A549 treated with GW870086 at 1 μM for 4 hours (cell line): ENCODE measurements at places on chromosomes 1 and 21. TPM values are rescaled to one million over a fixed set of nuclear protein-coding genes. Genes with fewer than 3 reads are reported as not detected.

Gene EPHA8
- 0.03 to 0.09 TPM (median 0.09 TPM) in 3 of 5 replicates, not detected in the others for total RNA-seq

Gene WLS
- total RNA-seq = 15.3 to 20.9 TPM (median 17.0 TPM) in 5 replicates

Gene KIAA1614
- 0.55 to 1.5 TPM (median 0.68 TPM) in 5 replicates for total RNA-seq

Gene GPR153
- 1.5 to 2.3 TPM (median 2.0 TPM) in 5 replicates for total RNA-seq

Gene MYOM3
- total RNA-seq = 5.8 to 7.1 TPM (median 6.7 TPM) in 5 replicates

Gene CELA3B
- total RNA-seq = not detected in 5 replicates

Gene FMO4
- total RNA-seq = 0.33 to 1.1 TPM (median 0.54 TPM) in 5 replicates

Gene LRRC38
- 0.06 TPM in 1 of 5 replicates, not detected in the others for total RNA-seq

Gene ZBTB7B
- 34.1 to 46.4 TPM (median 45.7 TPM) in 5 replicates for total RNA-seq

Gene NBPF10
- 0.54 to 0.83 TPM (median 0.78 TPM) in 5 replicates for total RNA-seq

Gene TDRD5
- total RNA-seq = 0.05 to 0.11 TPM (median 0.08 TPM) in 3 of 5 replicates, not detected in the others

Gene C1orf21
- total RNA-seq = 8.2 to 11.0 TPM (median 10.3 TPM) in 5 replicates

Gene DMRTA2
- 0.06 to 0.21 TPM (median 0.16 TPM) in 5 replicates for total RNA-seq

Gene GSTM4
- 7.6 to 9.8 TPM (median 8.7 TPM) in 5 replicates for total RNA-seq

Gene RXFP4
- not detected in 5 replicates for total RNA-seq

Gene DDR2
- 0.38 to 0.59 TPM (median 0.46 TPM) in 5 replicates for total RNA-seq

Gene OPTC
- not detected in 5 replicates for total RNA-seq

Gene C4BPB
- 1.1 to 2.2 TPM (median 1.7 TPM) in 5 replicates for total RNA-seq

Gene ADAMTSL4
- total RNA-seq = 3.1 to 7.2 TPM (median 5.2 TPM) in 5 replicates

Gene PPFIA4
- 0.23 to 0.63 TPM (median 0.40 TPM) in 5 replicates for total RNA-seq

Gene LCA5L
- 0.89 to 1.6 TPM (median 1.3 TPM) in 5 replicates for total RNA-seq

Gene ARTN
- total RNA-seq = 0.09 to 0.32 TPM (median 0.18 TPM) in 5 replicates

Gene OR2L8
- total RNA-seq = not detected in 5 replicates

Gene C1orf53
- 3.6 to 8.5 TPM (median 5.8 TPM) in 5 replicates for total RNA-seq

Gene SPRR2E
- total RNA-seq = not detected in 5 replicates

Gene GJA8
- not detected in 5 replicates for total RNA-seq

Gene FAM177B
- total RNA-seq = not detected in 5 replicates

Gene LHX8
- 0.77 to 1.3 TPM (median 0.97 TPM) in 5 replicates for total RNA-seq

Gene FOXO6
- 0.49 to 0.82 TPM (median 0.65 TPM) in 5 replicates for total RNA-seq

Gene PTPN22
- not detected in 5 replicates for total RNA-seq

Gene HSF2BP
- 0.79 to 1.9 TPM (median 1.7 TPM) in 5 replicates for total RNA-seq

Gene VPS72
- 42.3 to 58.6 TPM (median 46.7 TPM) in 5 replicates for total RNA-seq

Gene BRWD1
- 6.2 to 11.7 TPM (median 9.8 TPM) in 5 replicates for total RNA-seq

Gene AGO4
- total RNA-seq = 2.5 to 6.4 TPM (median 3.3 TPM) in 5 replicates

Gene GAS5
- 287 to 387 TPM (median 302 TPM) in 5 replicates for total RNA-seq

Gene LRRC71
- 0.11 to 0.22 TPM (median 0.19 TPM) in 3 of 5 replicates, not detected in the others for total RNA-seq

Gene SAMD13
- total RNA-seq = 0.19 to 0.72 TPM (median 0.45 TPM) in 5 replicates

Gene OR2M7
- total RNA-seq = not detected in 5 replicates

Gene OR14K1
- total RNA-seq = not detected in 5 replicates

Gene CYP2J2
- 0.08 TPM in 1 of 5 replicates, not detected in the others for total RNA-seq

Gene RUNX1
- total RNA-seq = 5.4 to 9.1 TPM (median 8.4 TPM) in 5 replicates

Gene SPRR2B
- not detected in 5 replicates for total RNA-seq

Gene ARV1
- total RNA-seq = 21.2 to 26.9 TPM (median 26.0 TPM) in 5 replicates

Gene FCRL1
- not detected in 5 replicates for total RNA-seq

Gene NFASC
- 0.89 to 1.5 TPM (median 1.1 TPM) in 5 replicates for total RNA-seq

Gene ADGRB2
- total RNA-seq = 4.5 to 6.1 TPM (median 5.7 TPM) in 5 replicates

Gene RGS8
- not detected in 5 replicates for total RNA-seq

Gene GNAI3
- total RNA-seq = 4.4 to 5.7 TPM (median 5.1 TPM) in 5 replicates

Gene GBP1
- total RNA-seq = 0.05 to 0.17 TPM (median 0.10 TPM) in 5 replicates

Gene BLACAT1
- 0.03 to 0.07 TPM in 2 of 5 replicates, not detected in the others for total RNA-seq

Gene KCNK2
- 0.05 to 0.11 TPM (median 0.09 TPM) in 3 of 5 replicates, not detected in the others for total RNA-seq

Gene GFI1
- 0.15 to 0.24 TPM (median 0.22 TPM) in 4 of 5 replicates, not detected in the other for total RNA-seq

Gene SPRR3
- total RNA-seq = not detected in 5 replicates

Gene ITPKB
- 1.8 to 2.9 TPM (median 2.7 TPM) in 5 replicates for total RNA-seq

Gene BLZF1
- 12.4 to 19.5 TPM (median 15.2 TPM) in 5 replicates for total RNA-seq

Gene PTGS2
- 4.1 to 7.3 TPM (median 5.7 TPM) in 5 replicates for total RNA-seq

Gene IRF6
- 0.09 to 0.16 TPM (median 0.13 TPM) in 5 replicates for total RNA-seq

Gene AMPD1
- total RNA-seq = not detected in 5 replicates

Gene SDC3
- total RNA-seq = 7.9 to 9.7 TPM (median 8.3 TPM) in 5 replicates
